ENCODE measurements at places on chromosomes 1 and 21.

DNA sequence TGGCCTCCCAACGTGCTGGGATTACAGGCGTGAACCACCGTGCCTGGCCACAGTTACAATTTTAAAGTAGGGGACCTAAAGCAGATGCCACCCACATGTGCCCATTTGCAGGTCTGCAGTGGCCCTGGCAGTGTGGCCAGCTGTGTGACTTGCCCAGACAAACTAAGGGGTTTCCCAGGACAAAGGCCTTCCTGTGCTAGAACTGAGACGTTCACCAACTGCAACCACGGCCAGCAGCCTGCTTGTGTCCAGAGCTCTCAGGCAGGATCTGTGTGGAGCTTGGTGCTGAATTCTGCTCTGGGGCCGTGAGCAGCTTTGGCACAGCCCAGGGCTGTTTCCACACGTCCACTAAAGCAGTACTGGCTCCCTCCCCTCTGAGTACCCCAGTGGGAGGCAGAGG is 10.6 kb upstream of the PTTG1IP start:
- DNase-seq: no peak

DNA sequence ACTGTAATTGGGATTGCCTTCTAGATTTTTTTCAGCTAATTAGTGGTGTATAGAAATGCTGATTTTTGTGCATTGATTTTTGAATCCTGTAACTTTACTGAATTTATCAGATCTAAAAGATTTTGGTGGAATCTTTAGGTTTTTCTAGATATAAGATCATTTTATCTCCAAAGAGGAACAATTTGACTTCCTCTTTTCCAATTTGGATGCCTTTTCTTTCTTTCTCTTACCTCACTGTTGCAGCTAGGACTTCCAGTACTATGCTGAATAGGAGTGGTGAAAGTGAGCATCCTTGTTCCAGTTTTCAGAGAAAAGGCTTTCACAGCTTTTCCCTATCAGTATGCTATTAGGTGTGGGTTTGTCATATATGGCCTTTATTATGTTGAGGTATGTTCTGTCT is 53.6 kb downstream of the TESK2 start:
- DNase-seq: no peak

GRCh38 chr1:88877382-88877825 is 14.0 kb downstream of the GTF2B start:
- no peak for DNase-seq

DNA sequence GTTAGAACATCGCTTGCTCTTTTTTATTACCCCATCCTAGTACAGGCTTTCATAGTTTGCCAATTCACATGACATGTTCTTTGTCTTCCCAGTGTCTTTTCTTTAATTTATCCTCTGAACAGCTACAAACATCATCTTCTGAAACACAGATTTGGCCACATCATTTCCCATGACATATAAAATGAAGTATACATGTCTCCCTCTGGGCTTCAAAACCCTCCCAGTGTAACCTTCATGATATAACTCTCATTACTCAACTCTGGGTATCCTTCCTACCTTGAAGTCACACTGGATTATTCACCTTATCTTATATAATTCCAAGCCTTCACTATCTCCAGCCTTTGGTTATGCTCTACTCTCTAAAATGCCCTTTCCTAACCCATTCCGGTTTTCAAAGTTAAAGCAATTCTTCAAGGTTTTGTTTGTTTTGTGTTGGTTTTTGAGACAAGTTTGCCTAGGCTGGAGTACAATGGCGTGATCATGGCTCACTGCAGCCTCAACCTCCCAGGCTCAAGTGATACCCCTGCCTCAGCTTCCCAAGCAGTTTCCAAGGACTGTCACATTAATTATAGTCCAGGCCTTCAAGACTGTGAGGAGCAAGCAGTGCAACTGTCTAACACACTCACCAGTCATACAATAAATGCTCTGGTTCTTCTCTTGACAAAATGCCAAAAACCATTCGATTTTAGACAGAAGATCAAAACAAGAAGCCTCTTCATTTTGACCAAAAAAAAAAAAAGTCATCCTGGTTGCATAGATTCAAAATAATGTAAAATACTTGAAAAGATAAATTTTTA is 5.8 kb downstream of the RGS1 start:
- DNase-seq: no peak

- DNase-seq: no peak
These were observed 329.3 kb downstream of the DSCAM start for GRCh38 chr21:40517646-40518045.

DNA sequence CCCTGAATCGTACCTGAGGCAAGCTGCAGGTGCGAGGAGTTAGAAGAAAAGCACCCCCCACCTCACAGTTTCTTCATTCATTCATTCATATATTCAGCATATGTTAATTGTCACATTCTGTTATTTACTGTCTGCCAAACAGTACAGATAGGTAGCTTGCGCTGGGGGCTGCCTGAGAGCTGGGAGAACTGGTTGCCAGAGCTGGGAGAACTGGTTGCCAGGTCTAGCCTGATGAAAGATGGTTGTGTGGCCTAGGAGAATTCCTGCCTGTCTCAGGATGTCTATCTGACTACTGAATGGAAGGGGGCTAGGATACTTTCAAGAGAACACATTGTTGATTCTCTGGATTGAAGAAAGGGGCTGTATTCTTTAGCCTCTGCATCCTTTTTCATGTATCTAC is 225.9 kb upstream of the POU3F1 start:
- no peak for DNase-seq

DNA sequence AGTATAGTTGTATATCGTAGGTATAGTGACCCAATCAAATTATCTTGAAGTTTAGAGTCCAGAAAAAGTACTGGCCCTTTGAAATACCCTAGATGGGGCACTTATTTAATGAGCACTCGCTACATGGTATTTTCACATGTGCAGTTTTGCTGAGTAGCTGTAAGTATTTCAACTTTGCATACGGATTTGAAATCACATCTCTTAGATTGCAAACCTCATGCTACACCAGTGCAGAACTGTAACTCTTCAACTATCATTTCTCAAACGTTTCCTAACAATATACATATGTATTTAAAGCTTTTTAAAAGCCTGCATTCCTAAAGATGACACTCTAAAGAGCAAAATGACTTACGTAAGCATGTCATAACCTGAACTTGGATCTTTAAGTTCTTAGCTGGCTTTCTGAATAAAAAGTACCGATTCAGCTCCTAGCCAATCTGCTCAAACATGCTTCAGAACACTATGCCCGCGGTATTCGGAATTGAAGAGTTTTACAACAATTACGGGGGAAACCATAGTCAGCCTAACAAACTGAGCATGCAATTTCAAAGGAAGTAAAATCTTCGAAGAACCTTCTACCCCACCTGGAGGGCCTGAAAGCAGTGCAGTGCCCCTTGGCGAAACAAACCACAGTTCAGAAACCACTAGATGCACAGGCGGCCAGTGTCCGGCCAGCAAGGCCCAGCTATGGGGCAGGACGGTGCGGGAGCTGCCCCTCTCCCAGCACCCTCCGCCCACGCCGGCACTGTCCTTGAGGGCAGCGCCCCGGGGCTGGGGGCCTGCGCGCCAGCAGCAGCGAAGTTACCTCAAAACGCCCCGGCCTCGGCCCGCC is 863 bp downstream of the FH start:
- no peak for DNase-seq

DNA sequence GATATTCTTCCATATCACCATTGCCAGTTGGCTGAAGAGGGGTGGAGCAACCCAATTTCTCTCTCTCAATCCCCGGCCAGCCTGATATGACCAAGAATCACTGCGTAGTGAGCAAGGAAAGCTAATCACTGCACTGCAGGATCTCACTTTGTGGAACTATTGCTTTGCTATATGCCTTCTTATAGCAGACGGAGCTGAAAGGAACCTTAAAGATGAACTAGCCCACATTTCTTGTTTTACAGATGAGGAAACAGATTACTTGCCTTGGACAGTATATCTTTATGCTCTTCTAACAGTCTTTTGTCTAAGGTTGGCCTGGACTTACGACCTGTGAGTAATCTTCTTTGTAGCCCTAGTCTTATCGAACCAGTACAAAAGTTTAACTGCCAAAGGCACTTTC is 7.6 kb downstream of the APOBEC4 start:
- DNase-seq: no peak

DNA sequence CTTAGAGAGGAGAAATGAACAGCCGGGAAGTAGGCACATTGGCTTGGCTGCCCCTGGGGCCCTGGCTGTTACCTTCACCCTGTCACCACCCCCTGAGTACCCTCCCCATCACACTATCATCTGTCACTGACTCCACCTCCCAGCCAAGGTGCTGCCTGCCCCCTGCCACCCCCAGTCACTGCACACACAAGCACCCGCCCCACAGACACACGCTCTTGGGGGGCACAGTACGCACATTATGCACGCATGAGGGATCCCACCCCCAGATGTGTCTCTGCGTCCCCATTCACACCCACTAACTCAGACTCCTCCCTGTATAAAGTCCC is 223.3 kb downstream of the PTPRU start:
- no peak for DNase-seq

GRCh38 chr1:113946678-113947387 is 17.7 kb downstream of the HIPK1 start:
- no peak for DNase-seq

GRCh38 chr1:62198781-62199125 is 4.1 kb downstream of the L1TD1 start:
- DNase-seq: no peak

DNA sequence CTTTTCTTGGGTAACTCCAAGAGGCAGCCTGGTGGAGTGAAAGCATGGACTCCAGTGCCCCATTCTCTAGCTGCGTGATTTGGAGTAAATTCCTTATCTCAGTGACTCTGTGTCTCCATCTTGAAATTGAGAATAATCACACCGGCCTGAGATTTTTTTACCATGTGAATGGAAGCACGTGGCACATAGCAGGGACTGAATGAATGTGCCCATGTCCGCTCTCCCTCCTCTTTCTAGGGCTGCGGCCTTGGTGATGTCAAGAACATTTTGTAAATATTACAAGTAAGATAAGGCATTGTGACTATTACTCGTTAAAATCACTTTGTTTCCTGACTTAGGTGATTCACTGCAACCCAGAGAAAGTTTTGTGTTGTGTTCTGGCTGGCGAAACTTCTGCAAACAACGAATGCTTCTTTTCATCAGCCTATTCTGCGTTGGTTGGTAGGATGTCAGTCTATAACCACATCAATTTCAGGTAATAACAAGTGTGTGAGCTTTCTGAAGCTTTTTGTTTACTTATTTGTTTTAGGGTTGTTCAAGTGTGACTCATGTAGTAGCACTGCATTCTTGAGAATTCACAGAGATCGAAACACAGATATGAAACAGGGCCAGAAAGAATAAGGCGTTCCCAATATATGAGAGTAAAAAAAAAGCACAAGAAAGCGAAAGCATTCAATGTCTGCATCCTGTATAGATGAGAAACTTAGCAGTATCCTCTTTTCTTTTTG is 135.7 kb upstream of the SLC45A1 start:
- no peak for DNase-seq
